ENCODE measurements at places on chromosomes 3 and 15.

GRCh38 chr15:43771816-43772215, 5.0 kb downstream of the ELL3 start:
- DNase-seq, result no peak

- no peak for DNase-seq
Observed at GRCh38 chr3:62496503-62496902, 123.2 kb upstream of the FEZF2 start.

GRCh38 chr3:14410106-14410502, 7.7 kb downstream of the SLC6A6 start:
- no peak for DNase-seq

DNA sequence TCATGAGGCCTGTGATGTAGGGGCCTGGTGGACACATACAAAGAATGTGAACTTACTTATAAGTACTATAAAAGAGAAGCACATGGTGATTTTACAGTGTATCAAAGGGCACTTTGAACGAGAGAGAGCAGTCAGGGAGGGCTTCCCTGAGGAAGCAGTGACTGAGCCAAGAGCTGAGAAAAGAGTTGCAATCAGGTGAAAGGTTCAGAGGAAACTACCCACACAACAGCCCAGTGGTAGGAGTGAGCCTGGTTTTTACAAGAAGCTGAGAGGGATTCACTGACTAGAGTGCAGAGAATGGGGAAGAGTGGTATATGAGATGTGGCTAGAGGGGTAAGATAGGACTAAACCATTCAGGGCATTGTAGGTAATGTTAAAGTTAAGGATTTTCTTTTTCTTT, 57.1 kb downstream of the CALML4 start:
- DNase-seq, result no peak

DNA sequence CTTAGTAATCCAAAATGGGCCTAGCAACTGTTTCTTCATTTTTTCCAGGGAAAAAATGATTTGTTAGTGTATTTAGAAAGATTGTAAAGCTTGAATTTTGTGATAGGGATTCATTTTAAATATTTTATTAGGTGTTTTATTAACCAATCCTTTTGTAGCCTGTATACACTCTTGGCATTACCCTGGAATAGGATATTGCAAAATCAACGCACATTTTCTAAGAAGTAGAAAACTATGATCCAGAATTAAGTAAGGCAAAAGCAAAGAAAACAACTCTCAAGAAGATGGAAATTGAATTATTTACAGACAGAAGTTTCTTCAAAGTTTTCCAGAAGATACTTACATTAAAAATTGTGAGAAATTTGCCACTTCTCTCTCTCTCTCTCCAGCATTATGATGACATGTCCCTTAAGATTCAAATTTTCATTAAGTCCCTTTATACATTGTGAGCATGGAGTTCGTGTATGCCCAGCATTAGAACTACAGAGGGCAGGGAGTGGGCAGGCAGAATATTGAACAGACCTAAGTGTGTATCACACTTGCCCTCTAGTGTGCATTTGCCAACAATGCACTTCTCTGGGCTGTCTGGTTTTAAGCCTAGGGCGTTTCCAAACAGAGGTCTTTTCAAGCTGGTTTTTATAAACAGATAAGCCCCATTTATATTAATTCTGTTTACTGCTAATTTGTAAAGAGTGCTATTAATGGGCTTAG, 28.5 kb upstream of the CMSS1 start:
- DNase-seq, result peak; percentile 29
